Adipocyte (in vitro differentiated cells): ENCODE measurements at places on chromosomes 13 and 19.

DNA sequence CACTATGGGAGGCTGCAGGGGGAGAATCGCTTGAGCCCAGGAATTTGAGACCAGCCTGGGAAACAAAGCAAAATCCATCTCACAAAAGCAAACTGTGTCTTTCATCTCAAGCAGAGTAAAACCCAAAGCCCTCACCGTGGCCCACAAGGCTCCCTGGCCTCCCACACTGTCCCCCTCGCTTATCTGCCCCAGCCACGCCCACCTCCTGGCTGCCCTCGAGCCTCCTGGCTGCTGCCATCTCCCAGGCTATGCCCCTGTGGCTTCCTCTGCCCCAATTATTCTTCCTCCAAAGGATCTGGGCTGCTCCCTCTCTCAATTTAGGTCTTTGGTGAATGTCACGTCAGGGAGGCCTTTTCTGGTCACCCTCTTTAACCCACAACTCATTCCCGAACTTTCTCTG, 3.6 kb downstream of the RABAC1 start:
- no peak for DNase-seq

GRCh38 chr19:3234800-3235199, 10.3 kb downstream of the CELF5 start:
- DNase-seq: no peak

- DNase-seq: no peak
Measured at GRCh38 chr13:113539176-113539575, 45.4 kb upstream of the TFDP1 start.

GRCh38 chr13:35723821-35724220, 247.3 kb upstream of the MAB21L1 start:
- peak; percentile 55 for DNase-seq

- DNase-seq: no peak
Measured at GRCh38 chr19:5356428-5356827, 15.8 kb upstream of the PTPRS start.
